ENCODE measurements at places on chromosomes 6 and 20. TPM values are rescaled to one million over a fixed set of nuclear protein-coding genes. Genes with fewer than 3 reads are reported as not detected.

DNA sequence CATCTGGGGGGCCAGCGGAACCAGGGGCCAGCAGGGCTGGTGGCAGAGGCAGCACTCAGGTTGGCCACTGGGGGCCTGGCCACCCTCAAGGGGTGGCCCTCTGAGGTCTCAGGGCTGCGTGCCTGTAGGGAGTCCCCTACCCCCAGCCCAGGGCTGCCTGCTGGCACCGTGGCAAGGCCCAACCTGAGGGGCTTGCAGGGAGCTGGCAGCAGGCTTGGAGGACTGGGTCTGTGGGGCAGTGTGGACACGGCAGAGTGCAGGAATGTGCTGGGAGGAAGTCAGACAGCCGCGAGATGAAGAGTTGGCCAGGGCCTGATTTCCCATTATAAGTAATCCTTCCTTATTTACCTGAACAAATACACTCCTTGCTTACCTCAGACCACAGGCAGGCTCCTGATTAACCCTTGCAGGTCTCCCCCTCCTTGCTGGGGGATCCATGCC lies at the start of gene SPDEF:
Gene SPDEF (minus strand): TSS at position 299 of the 441 bp plus-strand sequence. CDS start 11,874 bp downstream, outside the sequence.
- DNase-seq, result no peak

GRCh38 chr6:14129575-14129974 lies 12.0 kb downstream of the CD83 start:
- DNase-seq, result peak; percentile 53

GRCh38 chr20:8299921-8300320 lies 167.9 kb downstream of the PLCB1 start:
- no peak for DNase-seq

DNA sequence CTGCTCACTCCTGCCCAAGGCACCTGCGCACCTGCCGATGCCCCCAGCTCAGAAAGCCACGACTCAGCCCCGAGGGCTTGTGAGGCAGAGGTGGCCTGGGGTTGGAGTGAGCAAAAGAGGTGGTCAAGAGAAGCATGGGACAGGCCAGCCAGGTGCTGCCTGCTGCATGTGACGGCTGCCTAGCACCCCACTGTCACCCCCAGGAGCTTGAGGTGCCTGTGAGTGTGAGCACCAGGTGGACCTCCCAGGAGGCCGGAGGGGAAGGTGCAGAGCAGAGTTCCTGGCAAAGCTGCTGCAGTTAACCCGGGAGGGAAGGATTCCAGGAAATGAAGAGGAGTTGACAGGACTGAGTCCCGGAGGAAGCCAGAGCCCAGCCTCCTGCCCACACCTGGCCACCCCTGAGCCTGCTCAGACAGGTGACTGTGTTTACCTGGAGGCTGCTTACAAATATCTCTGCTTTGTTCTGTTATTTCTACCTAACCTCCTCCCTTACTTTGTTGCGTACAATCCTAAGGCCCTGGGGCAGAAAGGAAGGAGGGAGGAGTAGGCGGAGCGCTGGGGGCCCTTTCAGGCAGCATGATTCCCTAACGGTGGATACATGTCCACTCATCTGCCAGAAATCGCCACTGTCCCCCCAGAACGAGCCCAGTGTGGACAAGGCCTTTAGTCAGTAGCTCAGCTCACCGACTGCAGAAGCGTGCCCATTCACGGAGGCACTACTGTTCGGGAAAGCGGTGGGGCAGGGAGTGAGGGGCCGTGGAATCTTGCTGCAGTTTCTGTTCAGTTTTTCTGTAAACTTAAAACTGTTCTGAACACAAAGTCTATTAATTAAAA lies 87.5 kb upstream of the MPC1 start:
- DNase-seq, result no peak

GRCh38 chr6:30787954-30788353 lies 43.6 kb upstream of the IER3 start:
- DNase-seq, result no peak

The SSTR4 gene
- total RNA-seq, result not detected

DNA sequence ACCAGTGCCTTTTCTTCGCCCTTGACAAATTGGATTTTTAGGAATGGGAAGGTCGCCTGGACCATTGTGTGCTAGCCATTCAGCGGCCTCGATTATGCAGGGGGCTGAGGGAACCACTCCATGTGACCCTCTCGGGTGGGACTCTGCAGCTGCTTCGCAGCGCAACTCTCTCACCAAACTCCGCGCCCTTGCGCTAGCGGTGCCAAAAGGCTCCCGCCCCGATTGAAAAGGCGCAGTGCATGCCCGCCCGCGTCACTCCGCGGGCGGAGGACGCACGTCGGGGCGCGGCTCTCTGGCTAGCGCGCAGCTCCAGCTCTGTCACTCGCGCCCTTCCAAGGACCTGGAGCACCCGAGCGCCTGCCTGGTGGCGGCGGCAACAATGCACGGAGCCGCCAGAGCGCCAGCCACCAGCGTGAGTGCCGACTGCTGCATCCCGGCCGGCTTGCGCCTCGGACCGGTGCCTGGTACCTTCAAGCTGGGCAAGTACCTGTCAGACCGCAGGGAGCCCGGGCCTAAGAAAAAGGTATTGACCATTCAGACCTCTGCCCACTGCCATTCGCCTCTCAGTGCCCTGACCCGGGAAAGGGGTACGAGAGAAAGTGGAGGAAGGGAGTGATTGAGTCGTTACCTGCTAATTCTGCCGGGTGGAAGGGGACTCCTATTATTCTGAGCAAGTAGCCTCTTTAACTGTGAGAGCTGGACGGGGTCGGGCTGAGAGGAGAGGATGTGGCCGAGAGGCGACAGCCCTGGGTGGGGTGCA lies at the start of gene PRDM13:
Gene PRDM13 (plus strand): TSS at position 178 of the 760 bp plus-strand sequence. CDS start 202 bp downstream, at position 380.
- no peak for DNase-seq

GRCh38 chr6:64591676-64592036 lies 956.1 kb downstream of the PHF3 start:
- no peak for DNase-seq

DNA sequence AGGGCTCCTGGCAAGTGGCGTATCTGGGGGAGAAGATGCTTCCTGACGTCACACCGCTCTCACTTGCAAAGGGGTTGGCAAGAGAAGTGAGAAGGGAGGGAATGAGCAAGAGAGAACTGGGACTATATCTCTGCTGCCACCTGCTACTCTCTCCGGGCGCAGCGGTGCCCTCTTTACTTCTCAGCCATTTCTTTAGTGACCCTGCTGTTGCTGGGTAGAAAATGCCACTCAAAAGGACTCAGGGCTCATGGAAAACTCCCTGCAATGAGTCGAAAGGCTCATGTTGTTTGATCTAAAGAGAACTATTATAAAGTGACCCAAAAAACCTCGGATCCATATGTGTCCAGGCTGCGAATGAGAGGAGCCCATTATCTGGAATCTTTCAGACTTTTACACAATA lies 401.8 kb downstream of the SAMD5 start:
- DNase-seq, result no peak

The EMILIN3 gene
- total RNA-seq, result not detected

DNA sequence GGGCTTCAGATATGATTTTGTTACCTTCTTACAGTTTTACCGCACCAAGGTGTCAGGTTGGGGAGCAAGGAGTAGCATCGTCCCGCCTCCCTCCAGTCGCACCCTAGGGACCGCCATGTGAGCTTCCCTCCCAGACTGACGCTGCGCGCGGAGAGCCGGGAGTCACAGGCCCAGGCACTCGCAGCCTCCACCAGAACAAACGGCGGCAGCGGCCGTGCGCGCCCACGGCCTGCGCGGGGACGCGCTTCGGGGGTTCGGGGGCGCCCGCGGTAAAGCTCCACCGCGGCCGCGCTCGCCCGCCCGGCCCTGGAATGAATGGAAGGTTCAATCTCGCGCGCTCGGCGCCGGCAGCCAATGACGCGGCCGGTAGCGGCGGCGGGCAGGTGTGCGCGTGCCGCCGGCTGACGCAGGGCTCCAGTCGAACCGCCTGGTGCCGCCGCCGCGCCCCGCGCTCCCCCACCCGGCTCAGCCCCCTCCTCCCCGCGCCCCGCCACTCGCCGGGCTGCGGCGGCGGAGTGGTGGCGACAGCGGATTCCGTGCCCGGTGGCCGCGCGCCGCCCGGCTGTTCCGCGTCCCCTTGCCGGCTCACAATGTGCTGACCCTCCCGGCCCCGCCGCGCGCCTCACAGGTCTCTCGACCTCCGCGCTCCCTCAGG lies 16.5 kb upstream of the LIN28B start:
- no peak for DNase-seq

GRCh38 chr20:44081888-44082287 lies 105.1 kb downstream of the JPH2 start:
- DNase-seq, result no peak

DNA sequence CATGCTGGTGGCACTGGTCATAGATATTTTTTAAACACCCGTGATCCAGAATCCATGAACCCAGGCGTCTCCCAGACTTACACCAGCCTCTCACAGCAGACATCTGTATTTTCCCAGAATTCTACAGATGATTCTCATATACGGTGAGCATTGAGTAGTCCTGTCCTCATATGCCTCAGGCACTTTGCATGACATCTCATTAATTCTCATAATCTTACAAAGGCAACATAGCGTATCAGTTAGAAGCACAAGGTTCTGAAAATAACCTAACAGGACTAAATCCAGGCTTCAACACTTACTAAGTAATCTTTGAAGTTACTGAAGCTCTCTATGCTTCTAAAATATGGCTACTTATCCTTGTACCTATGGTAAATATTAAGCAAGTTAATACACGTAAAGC lies 8.9 kb downstream of the NDUFAF4 start:
- DNase-seq, result no peak

The IL20RA gene
- total RNA-seq, result 0.40 TPM

The GNAS-AS1 gene
- 0.22 TPM for total RNA-seq

The BACH2 gene
- 2.8 TPM for total RNA-seq

The SLC22A7 gene
- total RNA-seq, result not detected

GRCh38 chr6:135179920-135180541 lies 1.1 kb upstream of the MYB start:
- DNase-seq, result no peak

The PSORS1C1 gene
- 6.7 TPM for total RNA-seq

The TFAP2A gene
- not detected for total RNA-seq

DNA sequence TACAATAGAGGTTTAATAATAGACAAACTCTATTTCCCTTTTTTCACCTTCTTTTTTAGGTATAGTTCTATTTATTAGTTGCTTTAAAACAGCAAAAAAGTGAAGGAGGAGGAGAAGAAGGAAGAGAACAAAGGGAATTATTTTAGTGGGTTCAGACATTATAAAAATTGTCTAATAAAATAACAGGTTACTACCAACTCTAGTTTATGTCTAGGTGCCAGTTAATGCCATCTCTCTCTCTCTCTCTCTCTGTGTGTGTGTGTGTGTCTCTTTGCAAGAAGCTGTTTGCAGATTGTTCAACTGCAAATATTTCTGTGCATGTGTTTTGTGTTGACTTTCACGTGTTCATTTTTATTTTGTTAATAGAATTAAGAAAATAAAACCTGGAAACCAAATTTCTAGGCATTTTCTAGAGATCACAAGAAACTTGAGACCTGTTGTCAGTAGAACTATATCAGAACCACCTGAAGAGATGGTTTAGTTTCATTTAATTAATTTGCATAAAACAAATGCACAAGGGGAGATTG lies 313.5 kb upstream of the SGK1 start:
- no peak for DNase-seq

DNA sequence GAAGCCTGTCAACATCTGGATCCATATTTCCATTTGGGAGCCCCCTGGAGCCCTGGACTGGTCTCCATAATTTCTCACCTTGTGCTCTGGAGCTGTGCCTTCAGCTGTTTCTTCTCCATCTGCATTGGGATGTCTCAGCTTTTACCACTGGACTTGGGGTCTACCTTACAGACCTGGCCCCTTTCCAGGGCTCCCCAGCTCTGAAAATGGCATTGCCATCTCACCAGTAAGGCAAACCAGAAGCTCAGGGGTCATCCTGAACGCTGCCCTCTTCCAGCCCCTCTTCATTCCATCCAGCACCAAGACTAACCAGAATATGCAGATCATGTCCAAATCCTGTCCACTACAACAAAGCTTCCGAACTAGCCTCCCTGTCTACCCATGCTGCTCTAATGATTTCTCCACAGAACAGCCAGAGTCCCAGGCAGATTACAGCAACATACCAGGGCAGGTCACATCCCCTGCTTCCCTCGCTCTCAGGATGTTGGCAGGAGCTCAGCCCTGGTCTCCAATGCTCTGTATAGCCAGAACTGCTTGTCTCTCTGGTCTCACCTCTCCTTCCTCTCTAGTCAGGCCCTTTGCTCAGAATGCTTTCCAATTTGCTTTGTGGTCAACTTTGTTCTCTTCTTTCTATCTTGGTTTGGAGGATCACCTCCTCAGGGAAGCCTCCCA lies 17.7 kb upstream of the NNAT start:
- DNase-seq, result peak; percentile 74

GRCh38 chr6:148593130-148593812 lies 153.6 kb upstream of the UST start:
- DNase-seq, result no peak

GRCh38 chr6:160203953-160204352 lies 54.7 kb downstream of the SLC22A2 start:
- no peak for DNase-seq

- DNase-seq, result no peak
Measured at GRCh38 chr6:82415820-82416219, 52.2 kb downstream of the TPBG start.

DNA sequence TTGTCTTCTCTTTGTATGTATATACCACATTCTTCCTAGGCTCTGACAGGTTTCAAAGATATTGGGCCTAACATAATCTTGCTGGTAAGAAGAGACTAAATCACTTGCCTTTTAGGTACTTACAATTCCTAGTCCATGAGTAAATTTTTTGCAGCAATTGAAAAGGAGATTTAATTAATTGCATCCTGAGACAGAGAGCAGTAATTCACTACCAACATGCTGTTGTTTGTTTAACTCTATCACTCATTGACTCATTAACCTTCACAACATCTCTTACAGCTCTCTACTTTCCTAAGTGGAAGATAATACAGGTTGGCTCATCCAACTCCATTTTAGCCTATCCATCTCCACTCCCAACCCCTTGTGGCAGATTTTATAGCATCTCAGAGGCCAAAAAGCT lies 280.4 kb downstream of the ALDH8A1 start:
- DNase-seq, result no peak

The ARMH2 gene
- total RNA-seq, result not detected

- DNase-seq, result no peak
Measured at GRCh38 chr20:42041000-42041565, 422.9 kb upstream of the CHD6 start.

- no peak for DNase-seq
Measured at GRCh38 chr20:57326667-57327455, 2.7 kb upstream of the SPO11 start.

DNA sequence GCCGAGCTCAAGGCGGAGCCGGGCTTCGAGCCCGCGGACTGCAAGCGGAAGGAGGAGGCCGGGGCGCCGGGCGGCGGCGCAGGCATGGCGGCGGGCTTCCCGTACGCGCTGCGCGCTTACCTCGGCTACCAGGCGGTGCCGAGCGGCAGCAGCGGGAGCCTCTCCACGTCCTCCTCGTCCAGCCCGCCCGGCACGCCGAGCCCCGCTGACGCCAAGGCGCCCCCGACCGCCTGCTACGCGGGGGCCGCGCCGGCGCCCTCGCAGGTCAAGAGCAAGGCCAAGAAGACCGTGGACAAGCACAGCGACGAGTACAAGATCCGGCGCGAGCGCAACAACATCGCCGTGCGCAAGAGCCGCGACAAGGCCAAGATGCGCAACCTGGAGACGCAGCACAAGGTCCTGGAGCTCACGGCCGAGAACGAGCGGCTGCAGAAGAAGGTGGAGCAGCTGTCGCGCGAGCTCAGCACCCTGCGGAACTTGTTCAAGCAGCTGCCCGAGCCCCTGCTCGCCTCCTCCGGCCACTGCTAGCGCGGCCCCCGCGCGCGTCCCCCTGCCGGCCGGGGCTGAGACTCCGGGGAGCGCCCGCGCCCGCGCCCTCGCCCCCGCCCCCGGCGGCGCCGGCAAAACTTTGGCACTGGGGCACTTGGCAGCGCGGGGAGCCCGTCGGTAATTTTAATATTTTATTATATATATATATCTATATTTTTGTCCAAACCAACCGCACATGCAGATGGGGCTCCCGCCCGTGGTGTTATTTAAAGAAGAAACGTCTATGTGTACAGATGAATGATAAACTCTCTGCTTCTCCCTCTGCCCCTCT lies 1.1 kb downstream of the CEBPB start:
- DNase-seq, result peak; percentile 64

The PERP gene
- total RNA-seq, result 21.6 TPM
